ENCODE measurements at places on chromosomes 1 and 21.

DNA sequence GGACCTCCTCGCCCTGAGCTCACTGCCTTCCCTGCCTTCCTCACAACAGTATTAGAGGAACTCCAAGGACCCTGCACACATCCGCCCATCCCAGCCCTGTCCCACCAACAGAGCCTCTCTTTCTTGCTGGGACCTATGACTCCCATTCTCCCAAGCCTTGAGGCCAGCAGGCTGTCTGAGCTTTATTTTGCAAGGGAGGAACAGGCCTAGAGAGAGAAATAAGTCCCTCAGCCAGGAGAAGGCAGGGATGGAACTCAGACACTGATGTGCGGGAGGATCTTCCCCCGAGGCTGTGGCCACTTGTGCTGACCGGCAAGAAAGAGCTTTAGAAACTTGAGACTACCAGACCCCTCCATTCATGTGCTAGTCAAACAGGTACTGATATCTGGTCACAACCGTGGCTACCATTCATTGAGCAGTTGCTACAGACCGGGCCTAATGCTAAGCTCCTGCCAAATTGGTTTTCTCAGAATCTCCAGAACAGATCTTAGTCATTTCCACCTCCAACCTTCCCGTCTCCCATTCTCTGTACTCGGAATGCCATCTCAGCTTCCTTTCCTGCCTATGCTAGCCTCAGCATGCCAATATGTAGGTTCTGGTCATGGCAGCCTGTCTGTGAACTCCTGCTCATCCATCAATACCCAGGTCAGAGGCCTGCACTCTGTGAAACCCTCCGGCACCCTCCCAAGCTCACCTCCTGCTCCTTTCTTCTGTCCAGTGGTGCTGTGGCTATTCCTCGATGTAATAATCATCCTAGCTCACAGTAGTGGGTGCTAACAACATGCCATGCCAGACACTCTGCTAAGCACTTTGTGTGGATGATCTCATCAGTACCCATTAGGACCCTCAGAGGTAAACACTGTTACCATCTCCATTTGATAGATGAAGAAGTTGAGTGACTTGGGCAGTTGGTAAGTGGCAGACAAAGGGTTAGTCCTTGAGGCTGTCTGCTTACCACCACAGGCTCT lies 3.8 kb downstream of the TMEM54 start:
- no peak for DNase-seq

DNA sequence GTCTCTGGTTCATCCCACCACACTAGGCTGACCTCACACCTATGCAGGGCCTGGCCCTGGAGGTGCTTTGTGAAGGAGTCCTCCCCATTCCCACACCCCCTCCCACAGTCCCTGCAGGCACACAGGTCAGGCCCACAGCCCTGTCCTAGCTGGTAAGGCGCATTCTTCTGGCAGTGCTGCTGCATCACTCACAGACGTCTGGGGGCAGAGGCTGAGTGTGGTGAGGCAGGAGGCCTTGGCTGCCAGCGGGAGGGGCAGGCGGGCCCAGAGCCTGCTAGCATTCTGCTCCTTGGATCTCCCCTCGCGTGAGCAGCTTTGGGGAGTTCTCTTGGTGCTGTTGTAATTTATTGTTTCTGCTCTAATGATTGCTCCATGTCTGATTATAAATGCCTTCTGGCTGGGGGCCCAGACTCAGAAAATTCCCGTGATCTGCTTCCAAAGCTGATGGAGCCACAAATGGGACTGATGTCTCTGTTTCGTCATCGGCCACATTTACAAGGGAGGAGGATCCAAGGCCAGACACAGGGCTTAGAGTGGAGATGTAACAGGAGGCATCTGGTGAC lies 62.9 kb downstream of the TRABD2B start:
- no peak for DNase-seq

- DNase-seq = no peak
Observed at GRCh38 chr1:13714851-13715250, 14.9 kb downstream of the PRDM2 start.

GRCh38 chr1:35539824-35540261 lies 17.4 kb downstream of the KIAA0319L start:
- peak; percentile 40 for DNase-seq

- peak; percentile 78 for DNase-seq
Observed at GRCh38 chr1:154970631-154971340, at the start of gene SHC1. Gene SHC1 (minus strand): TSS chr1:154970747. CDS start chr1:154970526, 221 bp downstream.

- no peak for DNase-seq
Observed at GRCh38 chr21:44756423-44757185, 45.0 kb downstream of the UBE2G2 start.

DNA sequence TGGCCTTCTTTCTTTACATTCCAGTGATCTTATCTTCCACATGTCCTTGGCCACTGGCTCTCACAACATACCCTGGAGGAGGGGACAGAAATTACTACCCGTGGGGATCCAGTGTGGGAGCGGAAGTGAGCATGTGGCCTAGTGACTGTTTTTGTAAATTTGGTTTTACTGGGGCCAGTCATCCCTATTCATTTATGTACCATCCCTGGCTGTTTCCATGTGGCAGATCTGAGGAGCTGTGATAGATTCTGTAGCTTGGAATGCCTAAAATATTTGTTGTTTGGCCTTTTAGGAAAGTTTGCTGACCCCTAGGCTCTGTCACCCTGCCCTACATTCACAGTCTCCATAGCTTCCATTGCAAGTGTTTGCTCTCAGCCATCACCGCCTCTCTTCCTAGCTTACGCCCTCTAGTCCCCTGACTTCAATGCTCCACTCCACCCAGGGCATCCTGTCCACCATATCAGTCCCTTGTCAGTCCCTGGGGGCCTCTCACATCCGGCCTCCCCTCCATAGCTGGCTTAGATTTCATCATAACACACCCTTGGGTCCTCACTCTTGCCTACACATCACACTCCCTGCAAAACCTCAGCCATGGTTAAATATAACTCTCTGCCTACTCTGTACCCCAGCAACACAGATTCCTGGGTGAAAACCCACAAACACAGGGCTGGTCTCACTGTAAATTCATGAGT lies 25.8 kb downstream of the DHCR24 start:
- DNase-seq = no peak
